ENCODE measurements at places on chromosomes 3 and 15.
A peak's percentile ranks its signal among the peaks of the same experiment; 100 is the strongest.

DNA sequence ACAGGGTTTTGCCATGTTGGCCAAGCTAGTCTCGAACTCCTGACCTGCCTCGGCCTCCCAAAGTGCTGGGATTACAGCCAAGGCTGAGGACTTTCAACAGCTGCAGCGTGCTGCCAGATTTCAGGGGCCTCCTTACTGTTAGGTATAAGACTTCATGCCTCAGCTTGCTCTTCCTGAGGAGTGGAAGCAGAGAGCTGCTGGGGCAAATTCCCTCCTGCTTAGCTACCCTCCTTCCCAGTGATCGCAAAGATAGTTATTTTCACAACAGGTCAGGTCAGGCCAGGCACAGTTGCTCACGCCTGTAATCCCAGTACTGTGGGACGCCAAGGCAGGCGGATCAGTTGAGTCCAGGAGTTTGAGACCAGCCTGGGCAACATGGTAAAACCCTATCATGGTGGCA lies 2.6 kb upstream of the CPNE9 start:
- DNase-seq, result no peak

GRCh38 chr3:146154995-146155394 lies 6.0 kb downstream of the PLOD2 start:
- DNase-seq, result no peak

- peak; percentile 51 for DNase-seq
Observed at GRCh38 chr3:11288786-11289637, 16.8 kb downstream of the ATG7 start.

DNA sequence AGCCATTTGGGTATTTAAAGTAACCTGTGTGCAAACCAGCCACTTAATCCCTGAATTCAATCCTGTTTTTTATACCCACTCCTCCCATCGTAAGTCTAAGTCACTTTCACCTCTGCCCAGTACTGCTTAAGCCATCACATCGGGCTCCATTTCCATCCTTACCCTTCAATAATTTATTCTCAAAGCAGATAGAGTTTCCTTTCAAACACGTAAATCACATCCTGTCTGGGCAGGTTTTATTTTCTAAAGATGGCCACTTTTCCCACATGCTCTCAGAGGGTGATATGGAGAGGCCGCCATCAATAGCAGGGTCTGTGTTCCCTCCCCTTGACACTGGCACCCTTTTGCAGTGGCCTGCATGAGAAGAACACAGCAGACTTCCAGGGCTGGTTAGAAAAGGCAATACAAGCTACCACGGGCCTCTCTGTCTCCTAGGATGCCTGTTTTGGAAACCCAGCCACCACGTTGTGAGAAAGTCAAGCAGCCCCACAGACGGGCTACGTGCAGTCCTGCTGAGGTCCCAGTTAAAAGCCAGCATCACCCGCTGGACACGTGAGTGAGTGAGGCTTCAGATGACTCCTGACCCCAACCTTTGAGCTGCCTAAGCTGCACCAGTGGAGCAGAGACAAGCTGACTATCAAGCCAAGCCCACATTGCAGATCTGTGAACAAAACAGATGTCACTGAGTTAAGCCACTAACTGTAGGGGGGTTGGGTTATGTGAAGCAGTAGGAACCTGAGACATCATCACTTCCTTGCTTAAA lies 241.8 kb upstream of the SLCO3A1 start:
- no peak for DNase-seq

GRCh38 chr15:39051626-39052322 lies 487.2 kb upstream of the RASGRP1 start:
- no peak for DNase-seq

GRCh38 chr3:133941415-133941821 lies 45.7 kb upstream of the RAB6B start:
- no peak for DNase-seq

DNA sequence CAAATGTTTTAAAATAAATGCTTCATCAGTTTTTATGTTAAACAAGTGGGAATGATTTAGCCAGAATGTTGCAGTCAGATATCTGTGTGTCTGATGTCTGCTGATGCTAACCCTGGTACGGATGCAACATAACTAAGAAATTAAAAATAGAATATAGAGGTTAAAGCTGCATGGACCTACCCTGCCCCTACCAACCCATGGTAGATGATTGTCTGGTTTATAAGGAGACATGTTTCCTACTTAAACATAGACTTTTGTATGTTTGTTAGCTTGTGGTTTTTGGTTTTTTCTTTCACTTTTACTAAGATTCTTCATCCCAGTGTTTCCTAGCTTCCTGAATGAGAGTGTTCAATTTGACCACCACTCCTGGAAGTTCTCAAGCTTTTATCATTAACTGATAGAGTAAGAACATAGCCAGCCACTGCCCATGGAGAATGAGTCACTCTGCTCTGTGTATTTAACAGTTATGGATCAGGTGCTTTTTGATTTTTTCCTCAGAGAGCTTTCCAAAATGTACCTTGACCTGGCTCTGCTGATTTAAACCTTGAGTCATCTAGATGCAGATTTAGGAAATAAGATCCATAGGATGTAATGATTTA lies 70.7 kb upstream of the VEPH1 start:
- DNase-seq, result no peak

GRCh38 chr15:68347392-68347791 lies 69.8 kb downstream of the FEM1B start:
- no peak for DNase-seq

DNA sequence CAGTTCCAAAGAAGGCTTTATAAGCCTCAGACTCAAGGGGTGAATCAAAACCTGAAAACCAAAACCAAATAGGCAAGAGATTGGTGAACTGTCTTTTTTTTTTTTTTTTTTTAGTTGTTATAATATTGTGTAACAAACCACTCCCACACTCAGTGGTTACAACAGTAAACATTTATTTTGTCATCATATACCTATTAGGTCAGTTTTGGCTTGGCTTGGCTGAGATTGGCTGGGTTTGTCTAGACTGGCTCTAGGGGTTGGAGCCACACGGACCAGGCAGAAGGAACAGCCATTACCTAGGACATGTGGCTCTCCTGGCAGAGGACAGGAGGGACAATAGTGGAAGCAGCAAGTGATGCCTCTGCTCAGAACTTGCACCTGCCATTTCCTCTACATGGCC lies 26.4 kb upstream of the RYR3 start:
- no peak for DNase-seq

DNA sequence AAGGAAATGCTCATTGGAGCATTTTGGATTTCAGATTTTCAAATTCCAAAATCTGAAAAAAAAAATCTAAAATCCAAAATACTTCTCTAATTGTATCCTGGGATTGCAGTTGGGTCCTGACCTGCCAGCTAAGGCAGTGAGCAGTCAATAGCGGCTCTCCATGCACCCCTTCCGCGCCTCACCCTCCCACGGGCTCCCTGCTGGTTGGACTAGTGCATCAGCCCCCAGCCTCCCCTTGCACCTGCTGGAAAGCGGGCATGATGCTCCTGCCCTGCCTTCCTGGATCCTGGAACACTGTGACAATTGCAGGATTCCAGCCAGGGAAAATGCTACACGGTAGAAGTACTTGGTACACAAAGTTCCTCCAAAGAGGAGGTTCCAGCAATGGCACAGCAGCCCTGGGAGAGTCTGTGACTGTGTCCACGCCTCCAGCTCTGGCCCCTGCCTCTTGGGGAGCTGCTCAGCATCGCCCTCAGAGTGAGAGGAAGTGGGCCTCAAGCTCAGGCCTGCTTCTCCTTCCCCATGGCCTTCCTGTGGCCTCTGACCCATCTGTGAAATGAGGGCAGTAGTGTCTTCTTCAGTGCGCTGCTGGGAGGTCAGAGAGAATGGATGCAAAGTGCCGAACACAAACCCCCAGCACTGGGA lies 39.5 kb upstream of the CHRNB4 start:
- DNase-seq, result no peak

- DNase-seq, result no peak
Observed at GRCh38 chr3:132268956-132269355, 48.3 kb upstream of the ACP3 start.

DNA sequence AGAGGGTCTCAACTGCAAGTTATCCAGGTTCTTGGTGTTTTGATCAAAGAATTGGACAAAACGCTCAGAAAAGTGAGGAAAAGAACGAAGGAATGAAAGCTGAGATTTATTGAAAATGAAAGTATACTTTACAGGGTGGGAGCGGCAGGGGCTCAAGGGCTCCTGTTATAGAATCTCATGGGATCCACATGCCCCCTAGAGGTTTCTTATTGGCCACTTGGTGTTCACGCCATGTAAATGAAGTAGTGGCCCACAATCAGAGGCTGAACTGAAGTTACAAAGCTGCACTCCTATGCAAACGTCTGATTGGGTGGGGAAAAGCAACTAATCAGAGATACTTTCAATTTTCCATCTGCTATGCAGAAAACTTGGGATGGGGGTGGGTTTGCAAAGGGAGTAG lies 216.7 kb downstream of the PTPRG start:
- no peak for DNase-seq

DNA sequence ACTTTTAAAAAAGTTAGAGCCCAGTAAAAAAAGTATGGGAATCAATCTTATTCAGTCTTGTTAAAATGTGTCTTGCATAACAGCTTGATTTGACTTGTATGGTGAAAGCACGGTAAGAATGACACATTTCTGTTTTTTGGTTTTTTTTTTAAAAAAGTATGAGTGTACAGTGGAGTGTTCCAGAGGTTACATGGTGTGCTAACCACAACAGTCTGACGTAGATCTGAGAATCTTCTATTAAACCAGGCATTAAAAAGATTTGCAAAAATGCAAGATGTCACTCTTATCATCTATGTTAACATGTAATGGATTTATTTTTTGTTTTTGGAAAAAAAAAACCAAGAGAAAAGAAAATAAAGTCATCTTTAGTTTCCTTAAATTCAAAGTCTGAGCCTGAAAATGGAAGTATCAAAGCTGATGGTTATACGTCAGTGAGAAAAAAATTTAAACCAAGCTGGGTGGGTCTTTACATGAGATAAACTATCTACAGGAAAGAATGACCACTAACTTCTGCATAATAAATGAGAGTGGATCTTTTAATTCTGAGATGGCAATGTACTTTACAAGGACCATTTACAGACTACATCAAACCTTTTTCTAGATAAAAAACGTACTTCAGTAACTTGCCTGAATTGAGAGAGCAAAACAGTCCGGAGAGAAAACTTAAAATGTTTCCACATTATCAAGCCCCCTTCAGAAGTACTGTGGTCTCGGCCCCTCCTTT lies 1.6 kb downstream of the GABPB1 start:
- peak; percentile 69 for DNase-seq

DNA sequence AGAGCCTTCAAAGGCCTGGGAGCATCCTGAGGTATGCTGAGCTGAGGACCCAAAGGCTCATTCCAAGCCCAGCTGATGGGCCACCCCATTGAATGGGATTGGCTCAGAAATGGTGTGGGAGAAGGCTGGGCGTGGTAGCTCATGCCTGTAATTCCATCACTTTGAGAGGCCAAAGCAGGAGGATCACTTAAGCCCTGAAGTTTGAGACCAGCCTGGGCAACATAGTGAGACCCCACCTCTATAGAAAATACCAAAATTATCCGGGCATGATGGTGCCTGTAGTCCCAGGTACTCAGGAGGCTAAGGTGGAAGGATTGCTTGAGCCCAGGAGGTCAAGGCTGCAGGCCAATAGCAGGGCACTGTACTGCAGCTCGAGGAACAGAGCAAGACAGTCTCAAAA lies 43.8 kb upstream of the ADAMTSL3 start:
- DNase-seq, result no peak
